ENCODE measurements at places on chromosomes 2 and 18.
A peak's percentile ranks its signal among the peaks of the same experiment; 100 is the strongest.

DNA sequence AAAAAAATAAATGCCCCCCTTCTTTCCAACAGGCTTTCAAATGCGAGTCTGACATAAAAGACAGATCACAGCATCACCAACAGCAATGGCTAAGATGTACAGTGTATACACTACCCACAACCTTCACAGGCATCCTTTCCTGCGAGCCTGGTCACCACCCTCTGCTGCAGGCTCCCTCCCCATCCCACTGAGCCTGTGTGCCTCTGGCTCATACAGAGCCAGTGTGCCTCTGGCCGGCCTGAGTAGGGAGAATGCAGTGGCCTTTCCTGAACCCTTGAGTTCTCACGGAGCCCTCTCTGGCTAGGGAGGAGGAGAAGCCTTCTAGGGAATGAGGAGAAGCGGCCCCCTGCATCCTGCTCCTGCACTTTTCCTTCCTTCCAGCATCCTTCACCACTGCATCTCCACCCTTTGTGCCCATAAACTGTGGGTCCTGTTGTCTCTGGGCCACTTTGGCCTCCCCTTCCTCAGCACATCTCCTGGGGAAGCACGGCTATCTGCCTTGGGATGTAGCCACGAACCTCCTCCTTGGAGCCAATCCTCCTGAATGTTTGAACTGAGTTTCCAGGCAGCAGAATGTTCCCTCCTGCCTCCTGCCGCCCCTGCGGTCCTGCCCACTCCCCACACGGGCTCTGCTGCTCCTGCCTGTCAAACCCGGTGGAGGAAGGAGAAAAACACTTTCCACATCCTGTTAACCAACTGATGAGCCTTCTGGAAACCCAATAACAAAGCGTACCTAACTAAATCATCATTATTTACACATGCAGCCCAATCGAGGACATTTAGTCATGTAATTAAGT, 22.5 kb downstream of the GYPC start:
- DNase-seq = no peak

DNA sequence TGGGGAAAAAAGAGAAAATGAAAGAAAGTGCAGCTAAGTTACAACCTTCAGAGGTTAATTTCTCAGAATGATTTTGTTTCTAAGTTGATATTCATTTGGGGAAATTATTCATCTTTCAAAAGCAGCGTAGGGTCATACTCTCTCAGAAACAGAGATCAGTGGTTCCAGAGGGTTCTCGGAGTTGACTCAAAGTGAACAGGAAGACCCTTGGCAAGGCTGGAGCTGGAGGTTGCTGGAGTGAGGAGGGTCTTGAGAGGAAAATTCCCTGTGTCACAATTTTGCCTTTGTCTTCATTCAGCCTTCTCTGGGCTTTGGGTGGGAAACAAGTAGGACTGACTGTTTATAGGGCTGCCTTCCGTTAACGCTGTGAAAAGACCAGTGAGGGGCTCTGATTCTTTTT, 168.2 kb downstream of the ICOS start:
- no peak for DNase-seq

- no peak for DNase-seq
Observed at GRCh38 chr2:70399046-70399445, 97.2 kb upstream of the FAM136A start.

DNA sequence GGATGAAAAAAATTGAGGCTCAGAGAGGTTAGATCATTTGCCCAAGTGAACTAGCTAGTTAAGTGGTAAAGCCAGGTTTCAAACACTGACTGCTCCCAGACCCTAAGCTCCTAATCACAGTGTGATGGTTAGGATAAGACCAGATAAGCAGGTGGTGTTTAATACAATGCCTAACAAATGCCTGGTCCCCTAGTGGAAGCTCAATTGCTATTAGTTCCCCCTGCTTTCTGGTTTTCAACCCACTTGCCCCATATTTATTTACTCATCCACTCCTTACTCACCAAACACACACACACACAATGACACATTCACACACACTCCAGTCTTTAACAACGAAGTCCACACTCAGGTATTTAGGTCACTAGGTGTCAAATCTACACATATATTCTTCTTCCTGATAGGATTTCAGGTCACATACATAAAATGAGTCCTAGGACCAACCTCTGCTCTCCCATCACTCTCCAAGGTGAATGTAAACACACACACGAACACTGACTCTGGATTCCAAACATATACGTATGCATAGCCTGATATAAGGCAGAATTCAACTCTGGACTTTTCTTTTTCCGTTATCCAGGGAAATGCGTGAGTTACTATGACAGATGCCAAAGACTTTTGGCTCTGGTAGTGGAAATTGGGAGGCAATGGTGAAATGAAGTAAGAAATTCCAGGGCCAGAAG, 73.6 kb upstream of the TSPYL6 start:
- DNase-seq = no peak

DNA sequence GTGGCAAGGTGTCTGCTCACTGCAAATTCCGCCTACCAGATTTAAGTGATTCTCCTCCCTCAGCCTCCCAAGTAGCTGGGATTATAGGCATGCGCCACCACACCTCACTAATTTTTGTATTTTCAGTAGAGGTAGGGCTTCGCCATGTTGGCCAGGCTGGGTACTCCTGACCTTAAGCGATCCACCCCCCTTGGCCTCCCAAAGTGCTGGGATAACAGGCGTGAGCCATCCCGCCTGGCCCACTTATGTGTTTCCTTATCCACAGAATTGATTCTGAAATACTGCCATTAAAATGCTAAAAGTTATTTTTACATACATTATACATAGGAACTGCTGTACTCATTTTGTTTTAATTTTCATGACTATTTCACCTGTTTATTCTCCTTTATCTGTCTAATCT, 529.7 kb upstream of the CDH7 start:
- no peak for DNase-seq

GRCh38 chr2:129805899-129806298, 173.6 kb upstream of the RAB6C start:
- no peak for DNase-seq

DNA sequence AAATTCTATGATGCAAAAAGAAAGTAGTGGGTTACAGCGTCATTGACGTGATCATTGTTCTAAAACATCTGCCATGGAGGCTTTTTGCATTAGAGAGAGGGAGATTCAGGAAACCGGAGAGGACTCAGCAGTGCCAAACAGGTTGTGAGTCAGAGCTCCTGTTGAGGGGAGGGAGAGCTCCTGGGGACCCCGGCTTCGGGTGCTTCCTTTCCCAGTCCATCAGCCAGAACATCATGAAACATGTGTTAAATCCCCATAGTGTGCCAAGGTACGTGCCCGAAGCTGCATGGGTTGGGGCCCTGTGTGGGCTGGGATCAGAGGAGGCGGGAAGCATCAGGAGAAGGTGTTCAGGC, 791 bp upstream of the CYRIA start:
- DNase-seq = no peak

GRCh38 chr18:68667121-68667520, 47.8 kb downstream of the TMX3 start:
- DNase-seq = no peak

DNA sequence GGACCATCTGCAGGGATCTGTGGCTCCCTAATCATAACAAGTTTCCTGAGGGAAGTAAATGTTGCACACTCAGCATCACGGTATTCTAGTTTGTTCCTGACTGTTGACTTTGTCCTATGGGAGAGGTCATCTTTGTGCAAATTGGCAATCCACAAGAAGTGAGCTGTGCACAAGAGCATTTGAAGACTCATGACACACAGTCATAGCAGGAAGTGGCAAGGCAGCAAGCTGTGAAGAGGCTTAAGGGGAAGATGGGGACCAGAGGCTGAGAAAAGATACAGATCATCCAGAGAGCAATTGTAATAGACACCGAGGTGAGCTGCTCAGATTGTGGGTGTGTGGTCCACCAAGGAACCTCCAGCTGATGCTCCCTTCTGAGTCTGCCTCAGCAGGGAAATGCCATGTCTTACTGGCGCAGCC, 2.7 kb downstream of the TNP1 start:
- DNase-seq = peak; percentile 20

GRCh38 chr2:111182121-111182520, 61.4 kb downstream of the BCL2L11 start:
- DNase-seq = no peak

- DNase-seq = no peak
Observed at GRCh38 chr18:11752116-11752911, 63.2 kb downstream of the GNAL start.
